NCI-H1930 (cell line): ENCODE measurements at places on chromosomes 16 and 17.

GRCh38 chr16:49773534-49774475 is 82.1 kb downstream of the ZNF423 start:
- no peak for DNase-seq

DNA sequence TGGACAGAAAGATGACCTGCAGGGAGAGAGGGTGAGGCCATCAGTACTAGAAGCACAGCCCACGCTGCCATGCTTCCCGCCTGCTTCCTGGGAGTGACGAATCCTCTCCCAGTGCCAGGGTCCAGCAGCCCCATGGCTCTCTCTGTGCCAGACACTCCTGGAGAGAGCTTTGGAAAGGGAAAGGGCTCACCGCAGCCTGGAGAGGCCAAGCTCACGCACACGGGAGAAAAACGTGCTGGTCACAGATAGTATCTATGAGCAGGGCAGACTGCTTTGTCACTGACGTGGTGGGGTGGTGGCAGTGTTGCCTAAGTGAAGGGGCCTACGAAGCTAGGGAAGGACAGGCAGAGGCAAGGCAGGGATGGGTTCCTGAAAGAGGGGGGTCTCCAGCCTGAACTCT is 5.4 kb downstream of the WBP2 start:
- DNase-seq, result no peak

DNA sequence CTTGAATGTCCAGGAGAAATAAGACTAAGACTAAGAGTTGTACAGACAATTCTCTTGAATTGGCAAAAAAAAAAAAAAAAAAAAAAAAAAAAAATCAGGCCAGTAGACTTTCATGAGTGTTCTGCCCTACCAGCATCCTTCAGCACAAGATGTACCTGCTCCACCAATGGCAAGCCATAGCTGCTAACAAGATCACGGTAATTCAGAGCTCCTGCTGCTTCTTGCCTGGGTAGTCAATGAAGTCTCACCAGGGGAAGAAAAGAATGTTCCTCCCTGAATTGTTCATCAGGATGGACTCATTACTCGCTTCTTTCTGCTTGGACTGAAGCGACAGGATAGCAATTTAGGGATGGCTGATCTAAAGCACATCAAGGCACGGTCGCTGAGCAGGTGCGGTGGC is 31.1 kb upstream of the APOH start:
- DNase-seq, result no peak

- no peak for DNase-seq
These were observed 78.8 kb downstream of the WWP2 start for GRCh38 chr16:69840975-69841374.

DNA sequence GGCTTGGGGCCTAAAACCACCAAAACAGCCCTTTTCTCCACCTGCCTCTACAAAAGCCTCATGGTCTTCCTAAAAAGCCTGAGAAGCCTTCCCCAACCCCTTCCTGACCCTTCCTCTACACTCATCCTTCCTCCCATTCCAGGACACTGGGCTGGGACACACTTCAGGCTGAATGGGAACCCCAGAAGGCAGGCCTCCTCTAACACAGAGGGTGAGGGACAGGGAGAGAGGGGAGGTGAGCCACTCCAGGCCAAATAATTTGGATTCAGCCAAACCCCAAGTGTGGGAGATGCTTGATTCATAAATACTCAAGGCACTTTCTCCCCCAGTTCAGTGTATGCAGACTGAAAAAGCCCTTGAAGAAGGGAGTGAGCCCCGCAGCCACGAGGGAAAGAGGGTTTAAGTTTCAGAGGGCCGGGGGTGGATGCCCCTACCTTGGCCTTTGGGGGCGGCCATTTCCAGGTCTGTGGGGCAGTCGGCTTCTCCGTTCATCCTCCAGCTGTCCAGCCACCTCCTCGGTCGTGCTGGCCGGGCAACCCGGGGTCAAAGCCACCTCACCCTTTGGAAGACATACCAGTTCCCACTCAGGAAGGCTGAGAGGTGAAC is 1.6 kb downstream of the UBTF start:
- DNase-seq, result no peak

- DNase-seq, result no peak
These were observed 110.1 kb downstream of the IRX3 start for GRCh38 chr16:54176376-54176901.

GRCh38 chr16:10946308-10946707 is 1.9 kb downstream of the CLEC16A start:
- DNase-seq, result no peak

GRCh38 chr16:83887080-83887479 is 11.8 kb upstream of the MLYCD start:
- DNase-seq, result no peak

GRCh38 chr17:45376171-45377005 is 56.3 kb downstream of the ARHGAP27 start:
- DNase-seq, result no peak

- no peak for DNase-seq
These were observed 11.2 kb upstream of the NGFR start for GRCh38 chr17:49483599-49484509.

DNA sequence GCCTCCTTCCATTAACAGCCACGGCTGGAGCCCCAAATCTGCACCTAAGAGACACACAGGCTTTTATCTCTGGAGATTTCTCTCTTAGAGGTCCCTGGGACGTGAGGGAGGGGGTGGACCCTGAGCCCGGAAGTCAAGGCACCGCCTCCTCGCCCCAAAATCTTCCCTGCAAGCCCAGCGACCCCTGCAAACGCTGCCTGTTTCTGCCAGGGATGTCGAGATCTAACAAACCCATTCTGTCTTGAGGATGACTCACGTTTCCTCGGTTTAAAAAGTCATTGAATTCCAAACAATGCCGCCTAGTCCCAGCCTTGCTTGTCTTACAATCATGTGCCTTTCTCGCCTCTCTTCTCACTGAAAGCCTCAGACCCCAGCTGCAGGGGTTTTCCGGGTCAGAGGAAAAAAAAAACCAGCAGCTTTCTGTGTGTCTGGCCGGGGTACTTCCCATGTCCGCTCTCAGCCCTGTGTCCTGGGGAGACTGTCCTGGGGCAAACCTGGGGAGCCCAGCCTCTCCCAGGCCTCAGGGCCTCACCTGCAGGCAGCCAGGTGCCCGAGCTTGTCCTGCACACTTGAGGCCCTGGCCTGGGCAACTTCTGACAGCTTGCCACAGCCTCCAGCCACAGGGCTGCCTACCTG is 15.4 kb downstream of the ARL2BP start:
- DNase-seq, result no peak

DNA sequence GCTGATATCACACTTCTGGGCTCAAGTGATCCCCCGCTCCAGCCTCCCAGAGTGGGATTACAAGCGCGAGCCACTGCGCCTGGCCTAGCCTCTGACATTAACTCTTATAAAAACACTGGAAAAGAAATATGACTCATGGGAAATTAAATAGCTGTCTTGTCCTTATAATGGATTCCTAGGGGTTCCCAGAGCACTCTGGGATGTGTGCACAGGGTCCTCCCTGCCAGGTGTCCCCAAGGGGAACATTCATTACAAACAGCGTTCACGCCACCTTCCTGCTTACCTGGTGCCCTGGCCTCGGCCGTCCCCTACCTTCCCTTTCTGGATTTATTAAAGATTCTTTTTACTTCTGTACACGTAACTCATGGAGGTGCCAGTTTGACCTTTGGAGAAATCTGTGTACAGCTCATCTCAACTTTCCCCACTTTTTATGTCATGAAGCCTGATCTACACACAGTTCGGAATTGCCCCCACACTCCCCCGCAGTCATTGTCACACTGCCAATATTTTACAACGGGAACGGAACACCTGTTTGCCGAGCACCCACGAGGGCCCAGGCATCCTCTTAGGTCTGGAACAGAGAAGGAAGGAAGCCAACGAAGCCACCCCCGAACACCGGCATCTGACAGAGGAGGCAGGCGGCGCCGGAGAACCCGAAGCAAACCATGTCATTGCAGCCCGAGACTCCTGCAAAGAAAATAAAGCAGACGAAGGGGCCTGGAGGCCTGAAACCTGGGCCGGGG is 39.7 kb upstream of the MEAK7 start:
- DNase-seq, result no peak

- no peak for DNase-seq
These were observed 467.1 kb downstream of the SOX9 start for GRCh38 chr17:72587773-72588511.

DNA sequence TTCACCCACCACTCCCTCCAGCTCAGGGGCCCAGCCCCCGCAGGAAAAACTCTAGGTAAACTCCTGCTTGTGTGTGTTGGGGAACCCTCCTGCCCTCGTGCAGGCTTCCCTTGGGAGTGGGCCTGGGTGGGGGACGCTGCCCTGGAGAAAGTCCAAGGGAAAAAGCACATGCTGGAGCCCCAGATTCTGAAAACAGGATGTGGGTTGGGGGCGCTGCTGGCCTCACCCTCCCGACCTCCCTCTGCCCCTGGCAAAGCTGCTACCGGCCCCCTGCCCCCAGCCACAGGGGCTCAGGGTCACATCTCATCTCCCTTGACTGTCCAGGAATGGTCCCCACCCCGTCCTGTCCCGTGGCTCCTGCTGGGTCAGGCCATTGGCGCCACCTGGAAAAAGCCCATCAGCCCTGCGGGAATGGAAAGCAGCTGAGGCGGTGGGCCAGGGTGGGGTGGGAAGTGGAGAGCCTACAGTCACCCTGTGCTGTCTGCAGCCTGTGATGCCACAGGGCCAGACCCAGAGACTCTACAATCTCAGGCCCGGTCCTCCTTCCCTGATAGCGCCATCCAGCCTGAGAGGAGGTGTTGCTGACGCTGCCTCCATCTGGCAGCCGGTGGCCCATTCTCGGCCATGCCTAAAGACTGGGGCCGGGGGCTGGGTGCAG is 2.5 kb upstream of the GJD3 start:
- DNase-seq, result no peak

GRCh38 chr17:78558181-78558850 is 18.9 kb downstream of the DNAH17 start:
- DNase-seq, result no peak

DNA sequence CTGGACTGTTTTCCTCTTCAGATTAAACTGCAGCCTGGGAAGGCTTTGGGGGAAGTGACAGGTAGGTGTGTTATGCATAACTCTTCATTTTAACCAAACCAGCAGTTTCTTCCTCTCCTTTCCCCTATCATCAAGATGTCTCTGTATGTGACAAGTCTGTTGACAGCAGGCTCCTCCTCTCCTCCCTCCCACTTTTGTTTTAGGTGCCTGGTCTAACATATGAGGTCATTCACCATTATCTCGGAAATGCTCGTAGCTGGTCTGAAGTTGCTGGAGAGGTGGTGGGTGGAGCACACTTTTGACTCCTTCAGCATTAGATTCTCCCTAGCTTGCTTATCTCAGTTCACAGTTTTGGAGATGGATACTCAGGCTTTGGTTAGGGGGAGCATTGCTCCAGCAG is 571.0 kb upstream of the EEF2KMT start:
- DNase-seq, result no peak

DNA sequence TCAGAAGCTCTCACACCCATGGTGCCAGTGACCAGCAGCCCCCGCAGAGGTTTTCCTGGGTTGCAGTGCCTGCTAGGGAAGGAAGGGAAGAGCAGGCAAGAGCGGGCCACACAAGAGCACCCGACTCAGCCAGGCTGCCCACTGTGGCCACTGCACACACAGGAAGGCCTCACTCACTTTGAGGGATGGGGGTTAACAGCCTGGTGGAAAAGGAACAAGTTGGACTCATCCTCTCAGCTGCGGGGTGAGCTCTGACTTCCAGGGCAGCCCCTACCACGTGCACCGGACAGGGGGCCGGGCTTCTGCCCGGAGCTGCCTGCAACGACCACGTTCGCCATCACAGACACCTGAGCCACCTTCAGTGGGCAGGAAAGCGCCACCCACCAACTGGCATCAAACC is 8.1 kb downstream of the P4HB start:
- DNase-seq, result no peak

DNA sequence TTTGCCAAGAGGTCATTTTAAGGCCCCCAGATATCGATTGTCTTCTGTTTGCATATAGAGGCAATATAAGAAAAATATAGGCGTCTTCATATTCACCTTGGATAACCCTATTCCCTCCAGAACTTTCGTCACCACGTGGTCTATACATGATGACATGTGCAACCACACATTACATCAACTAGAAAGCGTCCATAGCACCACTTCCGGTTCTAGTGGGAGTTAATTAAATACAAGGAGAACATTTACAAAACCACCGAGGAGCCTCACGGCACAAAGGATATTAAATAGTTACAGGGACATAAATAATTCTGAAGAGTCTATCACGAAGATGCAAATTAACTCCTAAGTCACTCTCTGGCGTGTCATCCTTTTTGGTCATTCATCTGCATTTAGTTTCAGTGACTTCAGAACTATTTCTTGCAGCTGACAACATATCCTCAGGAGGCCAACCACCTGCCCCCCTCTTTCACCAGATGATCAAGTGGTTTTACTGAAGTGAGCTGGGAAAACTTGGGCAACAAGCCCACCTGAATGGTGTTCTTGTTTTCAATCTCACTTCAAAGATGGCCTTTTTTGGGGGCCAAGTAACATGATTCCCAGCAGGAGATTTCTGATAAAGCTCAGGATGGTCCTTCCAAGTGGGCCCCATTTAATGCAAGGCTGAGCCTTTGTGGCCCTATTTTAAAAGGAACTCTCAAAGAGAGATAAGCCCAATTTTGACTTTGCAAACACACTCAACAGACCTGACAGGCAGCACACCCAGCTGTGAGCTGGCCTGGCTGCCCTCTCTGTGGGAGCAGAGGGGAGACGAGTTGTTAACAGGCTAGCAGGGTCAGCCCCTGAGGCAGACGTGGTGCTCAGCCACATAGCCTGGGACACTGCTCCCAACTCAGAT is 15.3 kb downstream of the CMTM3 start:
- DNase-seq, result no peak
